ENCODE measurements at places on chromosomes 3 and 15. TPM values are rescaled to one million over a fixed set of nuclear protein-coding genes. Genes with fewer than 3 reads are reported as not detected.

KNL1 gene
- 10.6 TPM for total RNA-seq

PARP3 gene
- total RNA-seq, result 7.5 TPM

SPINT1 gene
- total RNA-seq, result 2.5 TPM

CACNA1D gene
- 49.8 TPM for total RNA-seq

ITGA11 gene
- total RNA-seq, result 0.94 TPM

C3orf62 gene
- total RNA-seq, result 8.5 TPM

SCN5A gene
- total RNA-seq, result 1.3 TPM

ERC2 gene
- 87.3 TPM for total RNA-seq

TMEM158 gene
- 21.3 TPM for total RNA-seq

SAMMSON gene
- not detected for total RNA-seq

IFT57 gene
- total RNA-seq, result 72.0 TPM

CLDN1 gene
- 2.5 TPM for total RNA-seq

RARB gene
- 7.8 TPM for total RNA-seq

SSUH2 gene
- total RNA-seq, result 1.3 TPM

PTH1R gene
- 1.6 TPM for total RNA-seq

HESX1 gene
- total RNA-seq, result not detected

SGO1 gene
- total RNA-seq, result 4.1 TPM

LRRC31 gene
- total RNA-seq, result not detected

FGF12 gene
- total RNA-seq, result 180 TPM

NRROS gene
- 1.6 TPM for total RNA-seq

C3orf22 gene
- not detected for total RNA-seq

PLD1 gene
- 9.1 TPM for total RNA-seq

KIF9 gene
- 5.6 TPM for total RNA-seq
